Bone marrow (tissue), 2 donors: ENCODE measurements at places on chromosomes 13 and 19.

- DNase-seq = no peak
Observed at GRCh38 chr19:15180451-15181390, 20.1 kb downstream of the NOTCH3 start.

GRCh38 chr19:15379999-15380647, 536 bp upstream of the AKAP8 start:
- DNase-seq = no peak

GRCh38 chr13:33798023-33798422, 19.9 kb upstream of the RFC3 start:
- DNase-seq = no peak

DNA sequence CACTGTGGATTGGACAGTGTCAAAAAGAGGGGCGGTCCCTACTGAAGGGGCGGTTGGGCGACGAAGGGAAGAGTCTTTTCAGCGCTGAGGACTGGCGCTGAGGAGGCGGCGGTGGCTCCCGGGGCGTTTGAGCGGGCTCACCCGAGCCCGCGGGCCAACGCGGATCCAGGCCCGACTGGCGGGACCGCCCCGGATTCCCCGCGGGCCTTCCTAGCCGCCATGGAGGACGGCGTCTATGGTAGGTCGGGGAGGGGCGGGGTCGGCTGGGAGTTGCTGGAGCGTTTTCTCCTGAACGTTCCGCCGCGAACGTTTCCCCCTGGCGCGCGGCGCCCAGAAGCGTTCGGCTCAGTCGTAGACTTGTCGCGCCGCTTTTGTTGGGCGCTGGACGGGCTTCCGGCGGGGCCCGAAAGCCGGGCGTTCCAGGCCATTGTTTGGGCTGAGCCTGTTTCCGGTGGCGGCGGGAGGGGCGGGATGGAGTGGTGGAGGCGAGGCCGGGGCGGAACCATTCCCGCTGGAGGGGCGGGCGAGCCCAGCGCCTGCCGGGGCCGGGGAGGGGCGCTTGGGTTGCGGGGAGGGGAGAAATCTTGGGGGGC, at the start of gene CYTH2:
CYTH2 (plus strand) TSS at position 81 of the 593 bp plus-strand sequence; CDS start at position 220, 139 bp downstream.
- DNase-seq = peak; percentile 88

GRCh38 chr19:35883882-35884281, 15.5 kb downstream of the APLP1 start:
- DNase-seq = no peak

DNA sequence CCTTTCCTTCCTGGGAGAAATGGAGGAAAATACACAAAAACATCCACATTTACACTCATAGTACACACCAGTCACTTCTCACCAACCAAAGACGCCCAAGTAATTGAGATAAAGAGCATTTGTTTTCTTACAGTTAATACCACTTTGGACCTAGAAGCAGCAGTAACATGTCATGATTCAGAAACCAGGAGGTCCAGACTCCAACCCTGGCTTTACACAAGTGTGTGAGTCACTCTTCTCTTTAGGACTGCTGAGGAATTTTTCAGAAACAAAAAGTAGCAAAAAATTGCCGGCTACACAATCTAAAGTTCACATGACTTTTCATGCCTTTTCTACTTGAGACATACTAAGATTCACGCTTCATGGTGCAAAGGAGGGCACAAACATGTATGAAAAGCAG, 42.1 kb downstream of the TUBGCP3 start:
- no peak for DNase-seq

- DNase-seq = no peak
Observed at GRCh38 chr19:17767559-17767958, 16.3 kb downstream of the FCHO1 start.

GRCh38 chr13:32905063-32905863, 111.0 kb upstream of the KL start:
- DNase-seq = peak; percentile 39

- DNase-seq = no peak
Observed at GRCh38 chr13:106343836-106344235, 191.6 kb downstream of the EFNB2 start.

DNA sequence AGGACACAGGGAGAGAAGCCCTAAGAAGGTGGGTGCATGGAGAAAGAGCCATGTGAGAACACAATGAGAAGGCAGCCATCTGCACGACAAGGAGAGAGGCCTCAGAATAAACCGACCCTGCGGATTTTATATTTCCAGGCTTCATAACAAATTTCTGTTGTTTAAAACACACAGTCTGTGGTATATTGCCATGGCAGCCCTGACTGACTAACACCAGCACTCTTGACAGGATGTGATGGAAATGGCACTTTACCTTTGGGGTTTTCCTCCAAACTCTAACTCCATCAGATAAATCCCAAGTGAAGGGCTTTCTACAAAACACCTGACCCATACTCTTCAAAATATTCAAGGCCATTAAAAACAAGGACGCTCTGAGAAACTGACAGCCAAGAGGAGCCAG, 13.2 kb upstream of the MED4 start:
- no peak for DNase-seq

GRCh38 chr13:43167731-43168130, 144.3 kb downstream of the DNAJC15 start:
- DNase-seq = no peak

GRCh38 chr19:1970003-1970805, 29.2 kb downstream of the CSNK1G2 start:
- DNase-seq = no peak

DNA sequence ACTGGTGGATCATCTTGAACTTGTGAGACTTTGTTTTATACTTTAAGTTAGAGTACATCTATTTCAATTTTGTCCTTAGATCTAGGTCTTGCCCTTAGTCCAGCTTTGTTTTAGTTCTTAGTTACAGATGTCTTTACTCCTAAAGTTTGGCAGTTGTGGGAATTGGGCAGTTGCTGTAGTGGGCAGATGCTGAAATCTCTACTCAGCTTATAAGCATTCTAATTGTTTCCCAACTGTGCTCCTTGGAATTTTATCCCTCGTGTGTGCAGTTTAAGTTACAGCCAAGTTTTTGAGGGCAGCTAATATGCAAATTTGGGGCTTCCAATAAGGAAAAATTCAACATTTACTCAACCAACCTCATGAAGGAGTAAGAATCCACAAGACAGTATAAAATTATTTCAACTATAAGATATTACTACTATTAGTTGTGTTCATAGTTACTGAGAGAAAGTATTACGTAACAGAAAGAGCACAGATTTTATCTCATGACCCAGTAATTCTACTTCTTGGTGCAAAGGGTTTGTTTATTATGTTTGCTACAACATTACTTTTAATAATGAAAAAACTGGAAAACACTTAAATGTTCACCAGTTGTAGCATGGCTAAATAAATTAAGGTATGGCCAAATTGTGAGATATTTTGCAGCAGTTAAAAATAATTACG, 32.9 kb downstream of the CCDC122 start:
- no peak for DNase-seq
